ENCODE measurements at places on chromosomes 3 and 15.

DNA sequence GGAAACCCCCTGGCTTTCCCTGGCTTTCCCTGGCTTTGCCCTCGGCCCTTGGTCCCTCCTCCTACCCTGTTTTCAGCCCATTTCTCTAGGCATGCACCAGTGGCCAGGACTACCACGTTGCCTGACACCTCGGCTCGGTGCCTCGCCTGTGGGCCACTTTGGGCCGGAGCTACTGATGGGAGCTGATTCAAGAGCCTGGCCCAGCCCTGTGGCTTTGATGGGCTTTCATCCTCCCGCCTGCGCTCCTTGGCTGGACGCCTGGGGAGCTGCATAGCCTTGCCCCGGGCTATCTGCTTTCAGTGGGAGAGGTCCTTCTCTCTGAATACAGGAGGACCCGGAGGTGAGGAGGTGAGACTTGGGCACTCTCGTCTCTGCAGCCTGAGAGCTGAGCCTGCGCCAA, 192.7 kb upstream of the HES1 start:
- DNase-seq, result no peak

DNA sequence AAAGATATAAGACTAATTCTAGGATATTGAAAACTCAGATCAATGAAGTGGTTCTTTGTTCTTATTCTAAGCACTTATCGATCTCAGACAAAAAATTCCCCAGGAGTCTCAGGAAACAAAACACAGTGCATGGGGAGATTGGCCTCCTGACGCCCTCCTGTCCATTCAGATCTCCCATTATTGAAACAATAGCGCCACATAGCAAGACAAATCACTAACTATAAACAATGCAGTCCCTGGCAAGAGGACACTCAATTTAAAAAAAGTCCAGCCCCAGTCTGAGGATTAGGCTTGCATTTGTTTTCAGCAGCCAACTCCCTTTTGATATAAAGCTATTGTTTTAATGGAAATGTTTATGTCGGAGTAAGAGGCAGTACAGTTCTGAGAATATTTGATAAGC, 528.2 kb downstream of the GABRG3 start:
- no peak for DNase-seq

- DNase-seq, result no peak
Observed at GRCh38 chr15:100053474-100054121, 288.2 kb downstream of the ADAMTS17 start.

DNA sequence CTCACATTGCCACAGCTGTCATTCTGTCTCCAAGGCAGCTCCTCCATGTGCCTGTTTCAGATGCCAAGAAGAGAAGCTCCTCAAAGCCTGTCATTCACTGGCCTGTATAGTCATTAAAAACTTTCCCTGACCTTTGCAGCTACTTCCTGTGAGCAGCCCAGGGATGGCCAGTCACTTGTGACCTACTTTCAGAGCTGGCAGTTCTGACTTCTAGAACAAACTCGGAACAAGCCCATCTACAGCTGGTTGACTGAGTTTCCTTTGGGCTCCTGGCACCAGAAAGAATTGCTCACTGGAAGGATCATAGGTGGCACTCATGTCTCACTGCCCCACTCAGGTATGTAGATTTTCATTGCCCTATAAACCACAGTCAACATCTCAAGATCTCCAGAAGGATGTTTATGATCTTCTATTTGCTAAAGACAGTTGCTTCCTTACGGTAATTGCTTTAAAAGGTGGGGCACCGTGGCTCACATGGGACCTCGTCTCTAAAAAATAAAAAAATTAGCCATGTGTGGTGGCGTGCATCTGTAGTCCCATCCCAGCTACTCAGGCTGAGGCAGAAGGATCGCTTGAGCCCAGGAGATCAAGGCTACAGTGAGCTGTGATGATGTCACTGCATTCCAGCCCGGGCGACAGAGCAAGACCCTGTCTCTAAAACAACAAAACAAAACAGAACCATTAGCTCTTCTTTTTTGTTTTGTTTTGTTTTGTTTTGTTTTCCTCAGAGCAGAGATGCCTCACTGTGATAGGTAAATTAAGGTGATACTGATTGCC, 11.2 kb upstream of the ATP13A3 start:
- DNase-seq, result no peak

GRCh38 chr3:131739211-131739610, 236.4 kb upstream of the MRPL3 start:
- DNase-seq, result no peak

DNA sequence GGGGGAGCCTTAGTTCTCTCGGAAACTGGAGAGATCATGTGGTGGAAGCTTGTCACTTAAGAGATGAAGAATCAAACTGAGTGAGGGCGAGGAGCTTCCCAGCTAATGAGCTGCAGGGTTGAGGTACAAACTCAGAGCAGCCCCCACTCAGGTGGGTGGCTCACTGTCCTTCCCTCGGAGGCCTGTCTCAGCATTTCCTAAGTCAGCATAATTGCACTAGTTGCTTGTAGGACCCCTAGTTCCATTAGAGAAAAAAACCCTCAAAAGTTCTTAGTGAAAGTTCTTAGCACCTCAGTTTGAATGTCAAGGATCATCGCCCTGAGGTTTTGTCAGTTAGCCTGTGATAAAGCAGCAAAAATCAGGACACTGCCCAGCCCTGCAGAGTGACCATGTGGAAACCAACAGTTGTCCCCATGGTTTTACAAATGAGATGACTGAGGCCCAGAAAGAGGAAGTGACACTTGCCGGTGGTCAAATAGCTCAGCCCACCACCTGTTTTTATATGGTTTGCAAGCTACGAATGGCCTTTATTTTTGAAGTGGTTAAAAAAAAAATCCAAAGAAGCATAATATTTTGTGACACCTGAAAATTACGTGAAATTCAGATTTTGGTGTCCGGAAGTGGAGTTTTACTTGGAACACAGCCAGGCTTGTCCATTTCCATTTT, 11.9 kb downstream of the SMAD6 start:
- DNase-seq, result no peak

GRCh38 chr3:192010490-192010889, 549.5 kb downstream of the PYDC2 start:
- no peak for DNase-seq

- DNase-seq, result no peak
Observed at GRCh38 chr3:94146455-94146854, 83.6 kb downstream of the NSUN3 start.

- no peak for DNase-seq
Observed at GRCh38 chr3:110646496-110646895, 425.1 kb upstream of the NECTIN3 start.

DNA sequence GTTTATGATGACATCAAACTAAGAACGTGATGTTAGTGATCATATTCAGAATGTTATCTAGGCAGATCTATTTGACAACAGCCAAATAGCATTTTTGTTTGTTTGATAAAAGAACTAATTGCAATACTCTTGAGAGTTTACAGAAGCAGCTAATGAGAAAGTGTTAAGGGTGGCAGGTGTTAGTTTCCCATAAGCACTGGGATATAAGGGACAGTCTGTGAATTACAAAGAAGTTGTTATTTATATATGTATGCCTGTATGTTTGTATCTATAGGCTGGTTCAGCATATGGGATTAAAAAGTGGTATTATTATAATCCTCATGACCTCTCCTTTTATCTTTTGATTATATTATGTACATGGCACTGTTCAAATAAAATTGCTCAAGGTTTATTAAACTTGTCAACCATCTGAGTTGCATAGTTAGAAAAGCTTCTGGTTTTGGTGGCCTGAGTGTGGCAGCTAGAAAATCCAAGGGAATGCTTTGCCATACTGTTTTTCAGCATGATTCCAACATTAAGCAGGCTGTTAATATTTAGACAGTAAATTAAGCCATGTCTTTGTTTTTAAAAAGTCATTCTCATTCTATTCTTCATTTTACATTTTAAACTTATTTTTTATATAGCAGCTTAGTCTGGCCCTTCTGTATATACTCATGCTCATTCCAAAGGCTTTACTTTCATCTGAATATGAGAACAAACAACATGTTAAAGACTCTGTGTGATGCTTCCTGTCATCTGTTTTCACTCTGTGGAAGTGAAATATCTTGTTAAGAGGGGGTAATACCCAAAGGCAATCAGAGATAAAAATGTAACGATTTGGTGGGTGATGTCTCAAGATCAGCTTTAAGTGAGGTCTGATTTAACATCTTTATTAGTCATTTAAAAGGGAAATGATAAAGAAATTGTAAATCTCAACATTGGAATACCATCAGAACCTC, 13.1 kb downstream of the ROBO2 start:
- DNase-seq, result no peak

DNA sequence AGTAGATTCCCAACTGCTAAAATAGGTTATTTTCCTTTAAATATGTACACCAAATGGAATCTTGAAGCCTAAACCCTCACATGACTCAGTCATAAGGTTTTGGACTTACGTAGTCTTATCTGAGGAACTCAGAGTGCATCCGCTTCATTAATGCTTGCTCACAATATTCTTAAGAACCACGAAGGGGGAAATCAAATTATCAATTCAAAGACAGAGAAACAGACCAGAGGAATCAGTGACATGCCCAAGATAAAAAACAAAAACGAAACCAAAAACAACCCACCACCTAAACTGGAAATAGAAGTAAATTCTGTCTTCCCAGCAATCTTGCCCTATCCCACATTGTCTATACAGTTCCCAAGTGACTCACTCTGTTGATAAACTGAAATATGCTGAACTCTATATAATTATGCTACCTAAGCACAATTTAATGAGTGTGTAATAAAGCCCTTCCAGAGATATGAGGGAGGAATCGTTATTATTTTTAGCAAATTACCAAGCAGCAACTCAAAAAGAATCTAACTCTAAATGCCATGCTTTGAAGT, 135.4 kb upstream of the CBLB start:
- DNase-seq, result no peak

- DNase-seq, result no peak
Observed at GRCh38 chr3:184082034-184082433, 14.8 kb upstream of the HTR3E start.

GRCh38 chr3:179147514-179147872, 664 bp upstream of the PIK3CA start:
- DNase-seq, result no peak

DNA sequence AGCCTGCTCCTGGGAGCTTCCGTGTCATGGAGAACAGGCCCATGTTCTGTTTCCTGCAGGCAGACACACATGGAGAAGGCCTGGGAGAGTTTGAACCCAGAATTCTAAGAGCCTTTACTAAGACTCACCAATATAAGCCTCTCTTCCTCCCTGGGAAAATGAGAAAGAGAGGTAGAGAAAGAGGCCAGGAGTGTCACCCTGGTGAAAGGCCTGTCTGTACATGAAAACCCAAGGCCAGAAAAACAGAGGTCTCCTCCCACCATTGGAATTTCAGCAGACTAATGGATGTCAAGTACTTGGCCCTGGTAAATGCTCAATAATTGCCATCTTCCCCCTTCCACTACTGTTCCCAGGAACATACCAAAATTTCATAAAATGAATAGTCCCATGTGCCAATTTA, 117.6 kb downstream of the TOP2B start:
- DNase-seq, result no peak

- no peak for DNase-seq
Observed at GRCh38 chr3:188819939-188820338, 351.8 kb upstream of the TPRG1 start.

DNA sequence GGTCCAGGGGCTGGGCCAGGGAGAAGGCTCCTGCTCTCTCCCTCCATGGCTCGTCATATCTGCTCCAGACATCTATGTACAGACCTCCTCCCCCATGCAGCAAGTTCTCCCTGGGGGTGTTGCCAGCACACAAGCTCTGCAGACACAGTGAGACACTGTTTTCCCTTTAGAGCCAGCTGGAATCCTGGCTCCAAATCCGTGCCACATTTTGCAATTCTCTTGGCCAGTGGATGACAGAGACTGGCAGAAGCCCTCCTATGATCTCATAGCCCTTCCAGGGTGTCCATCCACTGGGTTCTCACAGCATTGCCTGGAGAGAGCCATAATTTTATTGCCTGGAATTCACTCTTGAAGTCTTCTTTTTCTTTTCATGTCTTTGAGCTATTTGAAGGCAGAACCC, 203.9 kb downstream of the TLE3 start:
- DNase-seq, result no peak

- DNase-seq, result no peak
Observed at GRCh38 chr3:156818890-156819289, 7.3 kb upstream of the LEKR1 start.

DNA sequence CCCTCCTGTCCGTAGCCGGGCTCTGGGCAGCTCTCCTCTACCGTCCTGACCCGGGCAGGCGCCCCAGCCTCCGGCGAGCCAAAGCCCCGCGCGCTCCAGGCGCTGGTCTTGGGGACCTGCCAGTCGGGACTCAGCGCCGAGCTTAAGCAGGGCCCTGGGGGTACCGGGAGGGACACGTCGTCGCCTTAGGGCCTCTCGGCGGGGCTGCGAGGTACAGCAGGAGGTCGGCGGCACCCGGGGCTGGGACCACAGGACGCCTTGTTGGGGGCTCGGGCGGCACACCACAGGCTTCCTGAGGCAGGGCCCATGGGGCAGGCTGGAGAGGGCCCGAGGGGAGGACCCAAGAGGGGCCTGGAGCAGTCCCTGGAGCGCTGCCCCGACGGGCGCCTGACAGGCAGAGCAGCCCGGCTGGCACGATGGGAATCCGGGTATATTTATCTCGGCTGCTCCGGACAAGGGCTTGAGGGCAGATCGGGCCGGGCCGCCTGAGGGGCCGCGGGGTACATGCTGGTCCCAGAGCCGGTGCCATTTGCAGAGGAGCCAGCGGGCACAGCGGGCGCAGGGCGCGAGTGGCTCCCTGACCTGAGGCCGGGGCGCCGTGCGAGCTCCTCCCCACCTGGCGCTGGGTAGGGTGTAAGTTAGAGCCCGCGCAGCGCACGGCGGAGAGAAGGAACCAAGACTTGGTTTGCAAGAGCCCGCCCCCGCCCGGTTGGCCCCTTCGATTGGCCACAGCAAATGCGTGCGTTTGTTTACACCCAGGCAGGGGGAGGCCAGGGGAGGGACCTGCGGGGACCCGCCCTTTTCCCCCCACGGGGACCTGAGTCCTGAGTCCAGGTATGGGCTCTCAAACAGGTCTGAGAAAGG, 574 bp downstream of the SLC38A3 start:
- DNase-seq, result no peak

DNA sequence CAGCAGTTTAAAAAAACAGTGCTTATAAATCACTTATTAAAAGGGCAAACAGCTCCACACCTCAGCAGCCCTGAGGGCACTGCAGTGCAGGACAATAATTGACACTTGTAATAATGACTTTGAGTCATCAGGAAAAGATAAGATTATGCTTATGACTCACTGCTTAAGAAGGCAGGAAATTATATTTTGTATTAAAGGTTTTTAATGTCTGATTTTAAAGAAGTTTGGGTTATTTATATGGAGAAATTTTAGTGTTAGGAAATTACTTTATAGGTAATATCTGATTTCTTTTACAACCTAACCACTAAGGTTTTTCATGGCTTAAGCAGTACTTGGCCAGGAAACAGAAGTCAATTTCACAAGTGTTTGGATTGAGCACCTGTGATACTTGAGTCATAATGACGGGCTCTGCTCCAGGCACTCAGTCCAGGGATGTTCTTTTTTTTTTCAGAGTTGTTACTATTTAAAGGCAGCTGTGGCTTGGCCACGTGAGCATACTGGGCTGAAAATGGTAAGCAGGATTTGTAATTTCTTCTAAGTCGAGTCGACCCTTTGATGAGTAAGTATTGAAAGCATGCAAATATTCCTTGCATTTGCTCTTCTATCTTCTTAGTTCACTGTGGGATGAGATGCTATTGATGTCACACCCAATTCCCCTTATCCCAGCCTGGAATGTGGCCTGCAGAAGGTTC, 21.6 kb upstream of the SLC6A20 start:
- DNase-seq, result no peak

- no peak for DNase-seq
Observed at GRCh38 chr3:65479990-65480389, 558.7 kb downstream of the MAGI1 start.

GRCh38 chr15:25783607-25784540, 79.3 kb downstream of the ATP10A start:
- no peak for DNase-seq

- DNase-seq, result no peak
Observed at GRCh38 chr3:458124-458523, 261.6 kb downstream of the CHL1 start.
